ENCODE measurements at places on chromosomes 11 and 22.

- no peak for DNase-seq
Measured at GRCh38 chr11:115345361-115345760, 158.9 kb downstream of the CADM1 start.

GRCh38 chr11:4576880-4577279 lies 4.7 kb upstream of the OR52I2 start:
- no peak for DNase-seq

- DNase-seq = no peak
Measured at GRCh38 chr11:83661491-83662350, 375.6 kb upstream of the CCDC90B start.

DNA sequence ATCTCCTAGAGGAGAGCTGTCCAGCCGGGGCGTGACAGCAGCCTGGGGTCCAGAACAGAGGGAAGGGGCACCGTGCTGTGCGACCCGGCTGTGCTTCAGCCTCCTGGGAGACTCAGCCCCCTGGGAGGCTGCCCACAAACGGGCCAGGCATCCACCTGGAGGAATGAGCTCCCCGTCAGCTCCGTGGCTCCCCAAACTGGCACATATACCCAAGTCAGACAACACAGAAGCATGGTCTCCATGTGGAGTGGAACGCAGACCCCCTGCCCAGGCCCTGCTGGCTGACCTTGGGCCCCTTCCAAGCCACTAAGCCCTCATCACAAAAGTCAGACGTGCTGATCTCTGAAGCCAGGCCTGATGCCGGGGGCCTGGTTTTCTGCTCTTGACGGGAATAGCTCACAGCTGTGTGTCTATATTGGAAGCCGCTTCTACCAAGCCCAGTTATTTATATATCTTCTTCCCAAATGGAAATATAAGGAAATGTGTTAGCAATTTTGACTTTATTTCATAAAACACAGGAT lies 91.7 kb downstream of the BRD1 start:
- no peak for DNase-seq

- DNase-seq = peak; percentile 38
Measured at GRCh38 chr11:48025984-48026340, 45.6 kb downstream of the PTPRJ start.

DNA sequence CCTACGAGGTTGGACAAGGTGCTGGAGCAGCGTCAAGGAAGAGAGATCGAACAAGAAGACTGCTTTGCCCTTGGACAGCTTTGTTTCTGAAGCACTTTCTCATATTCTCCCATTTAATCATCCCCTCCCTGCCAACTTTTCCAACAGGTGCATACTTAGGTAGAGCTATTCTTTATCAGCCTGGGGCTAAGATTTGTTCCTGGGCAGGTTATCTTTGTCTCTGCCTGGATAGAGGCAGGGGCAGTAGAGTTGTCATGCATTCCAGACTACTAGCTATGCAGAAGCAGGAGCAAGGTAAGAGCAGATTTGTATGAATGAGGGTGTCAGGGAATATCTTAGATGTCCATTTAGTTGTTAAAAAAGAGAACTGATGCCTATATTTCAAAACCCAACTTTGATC lies 82.3 kb downstream of the PTPRJ start:
- no peak for DNase-seq

- no peak for DNase-seq
Measured at GRCh38 chr11:18727479-18728236, 1.7 kb upstream of the IGSF22 start.

- DNase-seq = no peak
Measured at GRCh38 chr11:134030853-134031252, 38.0 kb upstream of the JAM3 start.

GRCh38 chr22:49202226-49202625 lies 625.4 kb downstream of the BRD1 start:
- no peak for DNase-seq

GRCh38 chr11:12809864-12810567 lies 135.8 kb downstream of the TEAD1 start:
- DNase-seq = no peak

GRCh38 chr11:46696212-46696558 lies 4.2 kb downstream of the ARHGAP1 start:
- DNase-seq = no peak

DNA sequence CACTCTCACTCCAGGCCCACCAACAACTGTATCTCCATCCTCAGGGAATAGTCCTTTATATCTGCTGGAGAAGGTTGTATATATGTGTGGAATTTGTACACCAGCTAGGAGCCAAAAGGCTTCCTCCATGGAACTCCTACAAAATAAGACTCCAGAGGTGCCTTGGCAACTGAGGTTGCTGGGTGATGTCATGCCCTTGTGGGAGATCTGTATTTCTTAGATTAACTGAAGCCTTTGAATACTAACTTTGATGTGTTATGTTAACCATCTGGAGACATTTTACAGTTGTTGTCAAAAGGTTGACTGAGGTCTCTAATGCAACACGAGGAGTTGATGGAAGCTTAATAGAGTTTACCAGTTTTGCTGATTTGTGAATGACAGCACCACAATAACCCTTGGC lies 139.5 kb upstream of the TTC12 start:
- DNase-seq = no peak

GRCh38 chr11:91859666-91860065 lies 365.0 kb upstream of the FAT3 start:
- DNase-seq = no peak

- no peak for DNase-seq
Measured at GRCh38 chr11:28257761-28258160, 149.6 kb downstream of the METTL15 start.

DNA sequence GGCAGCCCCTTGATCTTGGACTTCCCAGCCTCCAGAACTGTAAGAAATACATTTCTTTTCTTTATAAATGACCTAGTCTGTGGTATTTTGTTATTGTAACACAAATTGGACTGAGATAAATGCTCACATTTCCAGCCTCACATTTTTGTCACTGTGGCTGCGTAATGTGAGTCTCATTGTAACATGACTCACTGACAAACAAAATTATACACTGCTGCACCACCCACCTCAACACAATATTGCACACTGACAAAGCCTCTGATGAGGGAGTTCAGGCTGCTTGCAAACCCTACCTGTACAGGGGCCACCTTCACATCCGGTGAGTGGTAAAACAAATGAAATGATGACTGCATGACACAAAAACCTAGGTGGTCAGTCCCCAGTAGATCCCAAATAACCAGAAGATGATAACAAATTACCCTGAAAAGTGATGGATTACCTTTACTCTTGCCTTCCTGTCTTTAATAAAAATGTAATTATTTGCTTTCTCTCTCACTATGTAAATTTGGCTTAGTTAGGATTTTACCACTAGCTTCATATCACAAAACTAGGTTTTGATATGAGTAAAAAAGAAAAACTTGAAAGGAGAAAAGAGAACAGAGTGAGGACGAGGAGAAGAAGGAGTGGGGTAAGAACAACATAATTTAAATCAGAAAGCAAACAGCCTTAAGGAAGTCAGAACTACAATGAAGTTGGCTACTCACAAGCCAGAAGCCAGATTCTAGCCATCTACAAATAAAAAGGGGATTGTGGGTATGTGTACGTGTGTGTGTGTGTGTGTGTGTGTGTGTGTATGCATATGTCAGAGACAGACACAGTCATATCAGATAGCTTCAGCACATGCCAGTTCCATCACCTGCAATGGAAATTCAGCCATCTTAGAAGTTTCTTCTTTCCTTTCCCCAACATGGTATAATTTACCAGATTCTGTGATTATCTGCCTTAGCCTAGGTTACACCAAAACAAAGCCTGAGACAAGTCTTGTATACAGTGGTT lies 53.4 kb upstream of the SESN3 start:
- DNase-seq = no peak

GRCh38 chr11:133383201-133383600 lies 149.1 kb downstream of the OPCML start:
- DNase-seq = no peak
